ENCODE measurements at places on chromosomes 5 and 9.

GRCh38 chr5:162444129-162444762 is 376.7 kb downstream of the GABRG2 start:
- no peak for DNase-seq

- no peak for DNase-seq
These were observed 122.8 kb downstream of the ATPSCKMT start for GRCh38 chr5:10126900-10127299.

- DNase-seq = no peak
These were observed 424.8 kb upstream of the SMC2 start for GRCh38 chr9:103669296-103669695.

DNA sequence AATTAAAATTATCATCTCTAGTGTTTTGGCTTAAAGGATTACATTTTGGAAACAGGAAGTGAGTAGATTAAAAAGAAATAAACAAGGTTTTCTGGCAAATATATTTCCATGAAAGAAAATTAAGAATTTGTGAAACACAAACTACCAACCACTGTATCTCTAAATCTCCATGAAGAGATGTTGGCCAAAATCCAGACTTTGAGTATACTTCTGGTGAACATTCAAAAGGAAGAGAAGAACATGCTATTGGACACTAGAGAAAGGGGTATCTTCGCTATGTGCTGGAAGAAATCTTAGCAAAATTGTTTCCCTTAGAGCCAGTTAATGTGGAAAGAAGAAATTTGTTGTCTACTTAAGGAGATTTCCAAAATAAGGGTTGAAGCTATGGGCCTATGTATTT is 710.4 kb upstream of the CTNND2 start:
- no peak for DNase-seq

DNA sequence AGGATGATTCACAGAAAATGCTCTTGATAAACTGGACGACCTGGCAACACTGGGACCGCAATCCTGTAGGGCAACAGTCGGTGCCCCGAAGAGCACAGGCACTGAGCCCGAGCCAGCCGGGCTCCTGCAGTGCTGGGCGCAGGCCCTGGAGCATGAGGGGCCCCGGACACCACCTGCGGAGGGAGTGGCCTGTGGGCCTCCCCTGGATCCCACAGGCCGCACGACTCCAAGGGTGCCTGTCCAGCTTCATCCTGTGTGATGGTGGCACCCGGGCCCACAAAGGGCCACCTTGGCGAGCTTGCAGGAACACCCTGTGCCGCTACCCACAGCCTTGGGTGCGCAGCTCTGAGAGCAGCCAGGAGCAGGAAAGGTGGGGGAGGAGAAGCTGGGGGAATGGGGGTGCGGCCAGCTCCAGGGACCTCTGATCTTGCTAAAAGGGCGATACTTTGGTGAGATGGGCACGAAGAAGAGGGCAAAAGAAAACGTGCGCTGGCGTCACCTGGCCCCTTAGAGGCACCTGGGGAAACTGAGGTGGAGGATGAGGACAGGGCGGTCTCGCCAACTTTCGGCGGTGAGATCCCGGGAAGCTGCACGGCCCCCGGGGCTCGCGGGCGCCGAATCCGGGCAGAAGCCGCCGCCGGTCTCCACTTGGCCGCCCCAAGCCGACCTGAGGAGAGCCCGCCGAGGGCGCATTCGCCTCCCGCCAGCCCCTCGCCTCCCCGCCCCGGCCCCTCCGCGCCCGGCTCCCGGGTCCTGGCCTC is 722 bp downstream of the TBC1D9B start:
- no peak for DNase-seq

- no peak for DNase-seq
These were observed 81.1 kb upstream of the SGCD start for GRCh38 chr5:156245895-156246294.

DNA sequence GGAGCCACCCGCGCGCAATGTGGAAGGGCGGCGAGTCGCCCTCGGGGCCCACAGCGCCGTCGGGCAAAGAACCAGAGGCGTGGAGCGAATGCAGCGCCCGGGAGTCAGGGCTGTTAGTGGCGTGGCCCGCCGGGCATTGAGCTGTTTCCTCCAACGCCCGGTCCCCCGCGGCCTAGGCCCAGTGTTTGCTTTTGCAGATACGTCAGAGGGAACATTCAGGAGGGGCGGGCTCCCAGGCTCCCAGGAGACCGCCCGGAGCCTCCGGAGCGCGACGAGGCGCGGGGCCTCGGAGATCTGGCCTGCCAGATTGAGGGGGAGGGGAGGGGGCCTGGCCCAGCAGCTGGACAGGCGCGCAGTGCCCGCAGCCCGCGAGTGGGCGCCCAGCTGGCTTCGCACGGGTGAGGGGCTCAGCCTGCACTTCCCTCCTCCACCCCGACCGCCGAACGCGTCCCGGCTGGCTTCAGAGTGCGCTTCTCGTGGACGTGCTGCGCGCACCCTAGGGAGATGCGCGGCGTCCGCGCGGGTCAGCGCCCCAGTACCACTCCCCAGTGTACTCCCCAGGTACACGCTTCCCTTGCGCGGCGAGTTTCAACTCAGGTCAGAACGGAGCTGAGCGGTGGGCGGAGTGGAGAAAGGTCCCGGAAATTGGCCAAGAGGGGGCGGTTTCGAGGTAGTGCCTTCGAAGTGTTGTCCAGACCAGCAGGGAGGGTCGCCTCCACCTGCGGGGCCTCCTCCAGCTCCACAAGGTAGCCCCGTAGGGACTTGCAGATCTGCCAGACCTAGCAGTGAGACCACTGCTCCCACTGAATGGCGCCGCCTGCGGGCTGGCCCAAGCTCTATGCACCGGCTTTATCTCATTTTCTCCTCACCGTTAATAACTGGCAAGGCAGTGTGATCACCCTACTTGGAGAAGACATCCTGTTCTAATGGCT is 130.4 kb downstream of the TMEM174 start:
- DNase-seq = no peak

GRCh38 chr9:123316053-123316718 is 39.8 kb upstream of the CRB2 start:
- DNase-seq = no peak

DNA sequence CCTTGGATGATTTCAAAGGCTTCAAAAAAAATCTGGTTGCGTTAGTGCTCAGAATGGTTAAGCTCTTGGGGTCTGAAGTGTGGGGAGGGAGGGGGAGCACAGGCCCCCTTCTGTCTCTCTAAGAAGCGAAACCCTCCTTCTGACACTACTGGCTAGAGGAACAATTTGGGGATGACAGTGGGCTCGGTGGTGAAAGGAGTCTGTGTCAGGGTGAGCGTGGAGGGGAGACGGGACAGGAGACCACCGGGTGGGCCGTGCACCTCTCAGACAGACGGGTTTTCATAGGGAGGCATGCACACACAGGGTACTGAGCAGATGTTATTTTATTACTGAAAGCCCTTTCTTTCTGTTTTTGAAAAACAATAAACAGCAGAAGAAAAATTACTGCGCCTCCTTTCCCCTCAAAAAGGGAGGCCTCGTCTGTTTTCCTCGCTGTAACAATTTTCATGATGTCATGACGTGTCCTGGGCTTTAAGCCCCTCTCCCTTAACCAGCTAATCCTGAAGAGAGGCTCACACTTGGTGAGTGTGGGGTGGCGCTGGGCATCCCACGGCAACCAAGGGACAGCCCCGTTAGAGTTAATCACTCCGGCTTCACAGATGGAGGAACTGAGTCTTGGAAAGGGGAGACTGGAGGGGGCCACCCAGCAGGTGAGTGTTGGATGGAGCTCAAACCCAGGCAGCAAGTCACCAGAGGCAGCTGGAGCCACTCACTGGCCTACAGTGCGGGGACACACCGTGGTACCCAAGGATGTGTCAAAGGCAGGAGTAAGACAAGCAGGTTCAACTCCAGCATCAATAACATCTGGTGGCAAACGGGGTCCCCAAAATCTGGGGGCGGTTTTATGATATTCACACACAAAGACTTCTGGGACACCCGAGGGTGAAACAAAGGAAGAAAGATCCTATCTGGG is 53.4 kb downstream of the PTCH1 start:
- no peak for DNase-seq

- DNase-seq = no peak
These were observed 2.0 kb downstream of the RHOBTB3 start for GRCh38 chr5:95733107-95733665.

DNA sequence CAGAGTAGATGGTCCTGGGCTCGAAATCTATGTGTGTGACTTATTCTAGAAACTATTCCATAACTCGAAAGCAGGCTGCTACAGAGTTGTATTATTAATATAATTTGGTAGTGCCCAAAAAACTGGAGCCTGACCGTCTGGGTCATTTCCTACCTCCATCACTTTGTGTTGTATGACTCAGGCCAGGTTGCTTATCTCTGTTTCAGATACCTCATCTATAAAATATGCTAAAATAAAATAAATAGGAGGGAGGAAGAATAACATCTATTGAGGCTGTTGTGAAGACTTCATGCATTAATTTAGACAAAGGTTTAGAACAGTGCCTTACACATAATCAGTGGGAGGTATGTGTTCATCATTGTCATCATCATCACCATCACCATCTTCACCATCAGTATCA is 57.7 kb downstream of the PDE4D start:
- no peak for DNase-seq

DNA sequence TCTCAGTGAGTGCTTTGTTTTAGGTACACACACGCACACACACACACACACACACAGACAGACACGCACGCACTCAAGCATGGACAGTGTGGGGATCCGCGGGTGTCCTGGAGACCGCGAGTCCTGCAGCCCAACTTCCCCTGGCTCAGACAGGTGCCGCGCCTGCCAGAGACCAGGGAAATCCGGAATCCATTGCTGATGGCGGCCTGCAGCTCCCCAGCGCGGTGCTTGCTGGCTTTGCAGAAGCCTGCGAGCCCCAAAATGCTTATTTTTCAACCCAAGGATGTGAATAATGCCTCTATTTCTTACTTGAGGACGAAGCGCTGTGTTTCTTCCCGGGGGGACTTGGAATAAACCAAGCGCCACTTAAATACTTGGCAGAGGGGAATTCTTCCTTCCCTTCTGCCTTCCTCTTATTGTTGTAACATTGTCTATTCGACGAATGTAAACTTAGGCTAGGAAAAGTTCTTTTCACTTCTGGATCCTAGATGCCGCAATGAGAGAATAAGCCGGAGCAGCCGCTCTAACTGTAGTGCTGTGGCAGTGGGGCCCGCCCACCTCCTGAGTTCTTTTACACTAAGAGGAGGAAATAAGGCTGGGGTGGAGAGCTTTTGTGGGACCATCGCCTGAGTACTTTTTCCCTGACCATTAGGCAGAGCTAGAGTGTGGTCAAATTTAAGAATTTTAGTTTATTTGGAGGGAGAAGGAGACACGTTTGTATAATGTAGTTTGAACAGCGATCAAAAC is 802 bp downstream of the ITGA2 start:
- peak; percentile 40 for DNase-seq

All from tibial artery (tissue), 4 donors.